ENCODE measurements at places on chromosomes 3 and 15.

DNA sequence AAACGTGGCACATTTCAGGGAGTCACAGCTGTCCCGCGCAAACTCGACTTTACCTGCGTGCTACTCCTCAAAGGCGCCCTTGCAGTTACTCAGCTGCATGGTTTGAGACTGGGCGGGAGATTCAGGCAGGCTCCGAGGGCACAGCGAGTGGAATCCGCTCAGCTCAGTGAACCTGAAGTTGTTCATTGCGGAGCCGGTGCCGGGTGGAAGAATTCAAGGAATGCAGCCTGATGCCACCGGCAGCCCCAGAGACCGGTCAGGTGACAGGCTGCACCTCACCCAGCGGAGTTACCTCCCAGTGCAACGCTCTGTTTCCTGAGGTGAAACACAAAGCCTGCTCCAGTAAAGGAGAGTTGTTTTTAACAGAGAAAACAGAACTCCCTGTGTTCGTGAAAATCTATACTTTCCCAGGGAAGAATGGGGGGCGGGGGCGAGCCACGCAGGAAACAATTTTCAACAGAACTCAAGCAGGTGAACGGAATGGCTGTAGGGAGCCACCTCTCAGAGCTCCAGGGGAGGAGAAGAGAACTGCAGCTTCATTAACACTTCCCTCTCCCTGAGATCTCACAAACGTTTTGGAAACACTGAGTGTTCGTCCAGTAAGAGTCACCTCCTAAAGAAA, 3.8 kb downstream of the VEPH1 start:
- no peak for DNase-seq

DNA sequence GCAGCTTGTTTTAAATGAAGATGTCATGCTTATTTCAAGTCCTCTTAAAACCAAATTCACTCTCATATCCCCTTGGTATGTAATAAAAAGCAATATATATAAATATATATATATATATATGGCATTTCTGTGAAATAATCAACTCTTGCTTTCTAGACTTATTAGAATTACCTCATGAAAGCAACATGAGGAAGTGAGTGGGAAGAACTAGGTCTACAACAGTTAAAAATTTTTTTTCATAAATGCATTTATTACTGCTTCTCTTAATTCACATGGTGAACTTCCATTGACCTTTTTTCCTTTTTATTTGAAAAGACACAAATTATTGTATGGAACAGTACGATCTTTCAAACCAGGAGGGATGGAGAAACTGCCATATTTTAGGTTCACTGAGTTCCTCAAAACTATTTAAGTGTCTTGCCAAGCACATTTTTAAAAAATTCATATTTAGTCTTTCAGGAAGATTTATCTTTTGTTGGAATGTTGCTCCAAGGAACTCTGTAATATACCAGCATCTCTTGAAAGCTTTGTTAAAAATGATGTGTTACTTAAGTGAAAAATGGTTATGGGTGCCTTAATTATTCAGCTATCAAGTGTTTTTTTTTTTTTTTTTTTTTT, 185.2 kb downstream of the GHSR start:
- no peak for DNase-seq

- DNase-seq = no peak
Observed at GRCh38 chr3:57627976-57628375, 30.8 kb upstream of the ARF4 start.

GRCh38 chr15:68186671-68187397, 18.3 kb downstream of the CALML4 start:
- no peak for DNase-seq

DNA sequence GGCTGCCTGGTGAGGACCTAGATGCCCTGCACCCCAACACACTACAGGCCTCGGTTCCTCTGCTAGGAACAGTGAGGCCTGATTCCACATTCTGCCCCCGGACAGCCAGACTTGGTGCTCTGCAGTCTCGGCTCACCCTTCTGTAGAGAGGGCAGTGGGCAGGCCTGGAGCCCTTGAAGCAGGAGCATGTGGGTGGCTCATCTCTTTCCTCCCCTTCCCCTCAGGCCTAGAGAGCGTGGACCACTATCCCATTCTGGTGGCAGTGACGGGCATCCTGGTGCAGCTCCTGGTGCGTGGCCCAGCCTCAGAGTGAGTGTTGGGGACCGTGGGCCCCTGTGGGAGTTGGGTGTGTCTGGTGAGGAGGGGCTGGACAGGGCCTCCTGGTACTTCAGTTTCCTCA, 3.3 kb downstream of the AMIGO3 start:
- no peak for DNase-seq

GRCh38 chr15:48796930-48797329, 13.9 kb downstream of the CEP152 start:
- no peak for DNase-seq

- no peak for DNase-seq
Observed at GRCh38 chr3:128487538-128487812, 5.5 kb downstream of the GATA2 start.

- no peak for DNase-seq
Observed at GRCh38 chr3:73813291-73813690, 188.6 kb upstream of the PDZRN3 start.

DNA sequence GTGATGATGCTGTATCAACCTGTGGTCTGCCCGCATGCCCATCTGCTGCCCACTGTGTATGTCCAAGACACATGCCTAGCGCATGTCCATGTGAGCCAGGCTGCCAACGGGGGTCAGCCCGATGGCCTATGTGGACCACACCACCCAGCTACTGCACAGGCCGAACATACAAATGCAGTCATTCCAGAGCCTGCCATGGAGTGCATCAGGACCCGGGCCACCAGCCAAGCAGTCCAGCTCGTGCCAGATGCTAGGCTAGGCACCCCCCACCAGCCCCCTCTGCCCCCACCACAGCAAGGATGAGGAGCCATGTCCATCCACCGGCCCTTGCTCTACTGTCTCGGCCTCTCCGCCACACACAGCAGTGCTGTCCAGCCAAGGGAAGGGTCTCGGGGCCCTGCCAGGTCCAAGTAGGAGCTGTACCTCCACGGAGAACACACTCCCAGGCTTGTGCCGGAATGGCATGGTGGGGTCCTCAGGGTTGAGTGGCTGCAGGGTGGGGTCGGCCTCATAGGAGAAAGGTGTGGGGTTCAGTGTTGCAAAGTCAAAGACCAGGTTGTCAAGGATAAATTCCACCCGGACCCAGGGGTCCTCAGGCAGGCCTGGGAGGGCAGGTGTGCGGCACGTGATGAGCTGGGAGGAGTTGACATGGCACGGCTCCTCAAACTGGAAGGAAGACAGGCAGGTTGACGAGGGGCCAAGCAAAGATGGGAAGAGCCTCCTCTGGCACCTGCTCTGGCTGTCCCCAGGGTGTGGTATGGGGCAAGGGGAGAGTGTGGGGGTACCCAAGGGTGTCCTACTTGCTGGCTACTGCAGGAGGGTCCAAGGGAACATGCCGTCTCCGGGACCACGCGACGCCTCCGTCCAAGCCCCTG, 15.3 kb downstream of the PLXNB1 start:
- no peak for DNase-seq

DNA sequence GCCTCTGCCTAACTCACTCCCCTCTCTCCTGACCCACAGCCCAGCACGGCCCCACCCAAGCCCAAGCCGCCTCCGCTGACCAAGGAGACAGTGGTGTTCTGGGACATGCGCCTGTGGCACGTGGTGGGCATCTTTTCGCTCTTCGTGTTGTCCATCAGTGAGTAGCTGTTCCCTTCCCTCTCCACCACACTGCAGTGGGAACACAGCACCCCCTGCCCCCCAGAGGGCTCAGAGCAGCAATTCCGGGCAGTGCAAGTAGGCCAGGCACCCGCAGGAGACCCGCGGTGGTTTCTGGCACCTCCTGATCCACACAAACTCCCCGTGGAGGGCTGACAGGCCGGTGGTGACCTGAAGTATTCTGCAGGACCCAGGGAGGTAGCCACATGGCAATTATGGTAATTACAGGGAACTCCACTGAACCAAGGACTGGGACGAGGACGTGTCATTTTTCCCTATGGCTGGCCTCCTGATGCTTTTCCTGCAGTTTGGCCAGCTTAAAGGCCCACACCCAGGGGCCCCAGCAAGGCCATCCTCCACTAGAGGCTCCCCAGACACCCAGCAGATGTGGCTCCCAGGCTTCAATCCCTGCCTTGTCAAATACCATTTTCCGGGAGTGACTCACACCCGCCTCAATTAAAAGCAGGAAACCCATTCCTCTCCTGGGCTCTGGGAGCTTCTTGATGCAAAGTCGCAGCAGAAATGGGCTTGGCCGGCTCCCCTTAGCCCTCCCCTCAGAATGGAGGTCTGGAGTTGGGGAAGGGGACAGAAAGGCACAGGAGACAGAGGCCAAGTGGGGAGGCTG, 4.8 kb downstream of the TMIE start:
- DNase-seq = no peak

DNA sequence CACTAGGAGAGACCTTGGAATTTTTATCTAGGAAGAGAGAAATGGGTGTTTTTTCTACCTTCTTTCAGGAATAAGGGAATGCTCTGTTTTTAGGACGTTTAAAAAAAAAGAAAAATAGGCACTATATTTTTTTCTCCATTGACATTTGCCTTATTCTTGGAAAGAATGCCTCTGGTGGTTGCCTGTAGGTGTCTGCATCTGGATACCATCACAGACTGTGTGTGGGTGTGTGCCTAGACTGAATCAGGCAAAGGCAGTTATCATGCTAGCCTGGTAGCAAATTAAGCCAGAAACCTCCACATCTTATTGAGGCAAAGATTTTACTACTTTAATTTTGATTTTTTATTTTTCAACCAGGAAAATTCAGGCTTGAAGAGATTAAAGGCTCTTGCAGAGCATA, 513.6 kb upstream of the KCNMB2 start:
- DNase-seq = no peak

- DNase-seq = no peak
Observed at GRCh38 chr3:184603151-184604030, 41.8 kb downstream of the EPHB3 start.

DNA sequence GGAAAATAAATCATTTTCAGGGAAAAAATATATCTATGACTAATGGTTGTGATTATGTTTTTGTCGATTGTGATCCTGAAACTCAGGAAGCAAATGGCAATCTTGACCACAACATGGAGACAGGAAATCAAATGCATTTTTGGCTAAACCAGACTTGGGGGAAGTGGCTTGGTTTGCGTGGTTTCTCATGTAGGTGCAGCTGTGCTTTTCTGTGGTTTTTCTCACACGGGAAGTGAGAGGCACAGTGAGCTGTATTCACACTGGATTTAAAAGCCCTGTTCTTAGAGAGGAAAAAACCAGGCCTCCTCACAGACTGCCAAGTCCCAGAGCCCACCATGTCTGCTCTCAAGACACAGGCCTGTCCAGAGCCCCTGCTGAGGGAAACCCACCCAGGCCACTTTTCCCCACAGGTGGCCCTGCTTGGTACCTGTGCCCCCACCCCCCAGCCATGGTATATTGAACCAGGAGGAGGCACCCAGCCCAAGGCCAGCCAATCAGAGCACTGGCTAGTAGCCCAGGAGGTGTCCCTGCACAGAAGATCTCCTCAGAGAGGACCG, 46.1 kb downstream of the BTD start:
- DNase-seq = no peak

GRCh38 chr3:107227091-107227490, 150.1 kb upstream of the CCDC54 start:
- DNase-seq = no peak

DNA sequence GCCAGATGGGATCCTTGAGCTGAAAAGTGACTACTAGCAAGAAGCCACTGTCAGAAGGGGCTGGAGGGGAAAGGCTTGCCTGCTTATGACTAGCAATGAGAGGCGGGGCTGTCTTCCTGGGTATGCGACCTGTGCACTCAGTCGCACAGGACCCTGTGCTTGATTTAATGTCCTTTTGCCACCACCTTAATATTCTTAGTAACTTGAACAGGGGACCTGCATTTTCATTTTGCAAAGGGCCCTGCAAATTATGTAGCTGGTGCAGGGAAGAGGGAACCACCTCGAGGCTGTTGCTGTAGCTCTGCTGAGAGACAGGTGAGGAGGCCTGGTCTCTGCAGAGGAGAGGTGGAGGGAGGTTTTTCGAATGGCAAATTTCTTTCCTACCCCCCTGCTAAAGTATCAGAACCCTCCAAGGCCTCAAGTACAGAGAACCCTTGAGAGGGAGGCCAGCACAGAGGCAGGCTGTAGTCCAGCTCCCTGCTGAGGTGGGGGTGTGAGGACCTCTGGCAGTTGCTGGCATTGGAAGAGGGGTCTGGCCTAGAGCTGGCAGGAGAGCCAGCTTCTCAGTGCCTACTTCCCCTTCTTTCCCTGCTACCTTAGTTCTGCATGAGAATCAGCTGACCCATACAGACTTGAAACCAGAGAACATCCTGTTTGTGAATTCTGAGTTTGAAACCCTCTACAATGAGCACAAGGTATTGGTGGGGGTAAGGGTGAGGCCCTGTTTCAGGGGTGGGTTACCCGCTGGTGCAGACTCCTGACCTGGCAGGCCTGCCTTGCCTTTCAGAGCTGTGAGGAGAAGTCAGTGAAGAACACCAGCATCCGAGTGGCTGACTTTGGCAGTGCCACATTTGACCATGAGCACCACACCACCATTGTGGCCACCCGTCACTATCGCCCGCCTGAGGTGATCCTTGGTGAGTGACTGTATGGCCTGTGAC, 11.4 kb downstream of the CLK3 start:
- no peak for DNase-seq

- no peak for DNase-seq
Observed at GRCh38 chr3:108305484-108306172, 9.3 kb downstream of the HHLA2 start.

- DNase-seq = no peak
Observed at GRCh38 chr3:170079536-170080165, 41.9 kb downstream of the GPR160 start.

- no peak for DNase-seq
Observed at GRCh38 chr15:79092382-79092781, 1.8 kb upstream of the RASGRF1 start.

- no peak for DNase-seq
Observed at GRCh38 chr3:66196633-66197032, 24.2 kb upstream of the SLC25A26 start.

- DNase-seq = no peak
Observed at GRCh38 chr15:56741541-56741940, 8.2 kb upstream of the ZNF280D start.

DNA sequence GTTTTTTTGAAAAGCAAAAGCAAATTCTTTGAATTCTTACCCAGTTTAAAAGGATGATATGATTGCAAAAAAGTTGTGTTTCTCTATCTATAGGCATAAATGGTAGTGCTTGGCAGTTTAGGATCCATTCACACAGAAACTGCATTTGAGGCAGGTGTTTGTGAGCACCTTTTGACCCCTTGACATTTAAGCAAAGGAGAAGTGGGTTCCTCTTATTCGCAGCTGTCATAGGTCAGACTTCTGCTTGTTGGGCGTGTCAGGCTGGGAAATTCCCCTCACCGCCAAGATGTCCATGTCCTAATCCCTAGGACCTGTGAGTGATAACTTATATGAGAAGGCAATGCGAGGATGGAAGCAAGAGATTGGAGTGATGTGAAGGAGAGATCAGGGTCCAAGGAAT, 67.4 kb downstream of the SH3GL3 start:
- no peak for DNase-seq

DNA sequence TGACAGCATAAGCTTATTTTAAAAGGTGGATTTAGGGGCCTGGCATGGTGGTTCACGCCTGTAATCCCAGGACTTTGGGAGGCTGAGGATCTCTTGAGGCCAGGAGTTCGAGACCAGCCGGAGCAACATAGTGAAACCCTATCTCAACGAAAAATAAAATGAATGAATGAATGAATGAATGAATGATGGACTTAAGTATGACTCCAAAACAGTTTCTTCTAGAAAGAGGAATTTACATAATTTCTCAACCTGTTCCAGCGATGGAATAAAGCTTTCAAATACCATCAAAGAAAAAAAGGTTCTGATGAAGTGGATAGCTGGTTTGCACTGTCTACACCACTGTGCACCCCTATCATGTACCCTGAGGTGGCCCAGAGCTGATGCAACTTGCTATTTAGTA, 20.1 kb upstream of the NR2C2 start:
- DNase-seq = no peak

GRCh38 chr15:40439960-40440742, 602 bp upstream of the BAHD1 start:
- no peak for DNase-seq

Data from stimulated activated CD4-positive, alpha-beta T cell treated with anti-CD3 and anti-CD28 coated beads, Interleukin-12 subunit alpha, Interleukin-12 subunit beta, amount 100 ng/mL, for 4 hours (primary cell).